ENCODE measurements at places on chromosomes 1 and 21.

DNA sequence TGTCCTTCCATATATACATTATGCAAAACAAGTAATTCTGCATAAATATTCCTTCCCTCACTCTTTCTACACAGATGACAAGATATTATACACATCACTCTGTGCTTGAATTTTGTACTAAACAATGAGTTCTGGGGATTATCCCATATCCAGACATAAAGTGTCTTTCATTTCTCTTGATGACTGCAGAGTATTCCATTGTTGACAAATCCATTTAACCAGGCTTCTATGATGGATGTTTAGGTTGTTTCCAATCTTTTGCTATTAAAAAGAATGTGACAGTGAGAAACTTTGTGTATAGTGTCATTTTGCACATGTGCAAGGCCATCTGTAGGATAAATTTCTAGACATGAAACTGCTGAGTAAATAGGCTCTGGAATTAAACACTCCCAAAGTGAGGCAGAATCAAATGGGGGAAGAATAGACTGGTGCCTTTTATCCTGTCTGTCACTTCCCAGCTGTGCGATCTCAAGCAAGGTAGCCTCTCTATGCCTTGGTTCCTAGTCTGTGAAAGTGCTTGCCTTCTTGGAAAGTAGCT, 29.9 kb upstream of the ATP2B4 start:
- DNase-seq, result no peak

- peak; percentile 40 for DNase-seq
These were observed 61.3 kb downstream of the RAP1GAP start for GRCh38 chr1:21607549-21608529.

DNA sequence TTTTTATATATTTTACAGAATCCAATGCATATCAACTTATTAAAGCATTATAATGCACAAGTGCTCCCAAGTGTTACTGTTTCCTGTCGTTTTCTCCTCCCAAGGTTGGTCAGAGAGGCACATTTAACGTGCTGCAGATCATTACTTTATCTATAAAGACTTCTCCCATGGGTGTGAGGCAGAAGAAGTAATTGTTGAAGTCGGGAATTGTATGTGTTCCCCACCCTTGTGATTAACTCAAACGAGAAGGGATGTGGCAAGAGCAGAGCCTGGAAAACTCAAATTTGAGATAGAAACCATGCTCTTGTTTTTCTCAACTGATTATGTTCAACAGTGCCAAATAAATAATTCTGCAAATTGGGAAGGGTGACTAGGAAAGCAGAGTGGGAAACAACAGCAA, 412.5 kb upstream of the ADAMTS5 start:
- DNase-seq, result no peak

DNA sequence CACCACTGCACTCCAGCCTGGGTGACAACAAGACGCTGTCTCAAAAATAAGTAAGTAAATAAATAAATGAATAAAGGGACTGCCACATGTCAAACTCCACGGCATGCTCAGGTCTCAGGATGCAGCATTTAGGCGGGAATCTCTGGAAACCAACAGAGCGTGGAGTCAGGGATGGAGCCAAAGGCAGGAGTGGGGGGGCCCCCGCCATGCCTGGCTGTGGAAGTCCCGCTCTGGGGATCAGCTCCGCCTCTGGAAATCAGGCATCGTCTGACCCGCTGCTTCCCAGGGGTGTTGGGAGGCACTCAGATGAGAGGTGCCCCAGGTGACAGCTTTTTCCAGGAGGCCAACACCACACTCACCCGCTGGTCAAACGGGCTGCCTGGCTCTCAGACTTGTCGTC, 20.2 kb downstream of the KIF17 start:
- DNase-seq, result no peak

DNA sequence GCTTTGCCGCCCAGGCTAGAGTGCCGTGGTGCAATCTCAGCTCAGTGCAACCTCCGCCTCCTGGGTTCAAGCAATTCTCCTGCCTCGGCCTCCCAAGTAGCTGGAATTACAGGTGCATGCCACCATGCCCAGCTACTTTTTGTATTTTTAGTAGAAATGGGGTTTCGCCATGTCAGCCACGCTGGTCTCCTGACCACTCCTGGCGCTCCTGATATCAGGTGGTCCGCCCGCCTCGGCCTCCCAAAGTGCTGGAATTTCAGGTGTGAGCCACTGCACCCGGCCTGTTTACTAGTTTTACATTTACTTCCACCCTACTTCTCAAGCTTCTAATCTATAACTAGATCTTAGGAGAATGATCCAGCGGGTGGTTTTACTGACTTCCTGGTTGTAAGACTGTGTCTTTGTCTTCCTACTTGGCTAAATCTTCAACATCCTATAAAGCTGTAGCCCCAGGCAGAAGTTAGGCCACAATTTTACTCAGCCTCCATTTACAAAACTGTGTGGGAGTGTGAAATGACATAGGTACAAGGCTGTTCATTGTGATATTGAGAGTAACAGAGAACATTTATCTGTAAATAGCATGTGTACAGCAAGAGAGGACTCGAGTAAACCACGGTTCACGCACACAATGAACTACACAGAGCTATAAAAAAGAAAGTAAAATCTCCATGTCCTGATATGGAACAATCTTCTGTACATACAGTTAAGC, 9.6 kb upstream of the POU2F1 start:
- DNase-seq, result no peak

- DNase-seq, result no peak
These were observed 30.2 kb downstream of the PGBD5 start for GRCh38 chr1:230395932-230396331.

GRCh38 chr1:100746542-100746932, 27.0 kb downstream of the VCAM1 start:
- no peak for DNase-seq

DNA sequence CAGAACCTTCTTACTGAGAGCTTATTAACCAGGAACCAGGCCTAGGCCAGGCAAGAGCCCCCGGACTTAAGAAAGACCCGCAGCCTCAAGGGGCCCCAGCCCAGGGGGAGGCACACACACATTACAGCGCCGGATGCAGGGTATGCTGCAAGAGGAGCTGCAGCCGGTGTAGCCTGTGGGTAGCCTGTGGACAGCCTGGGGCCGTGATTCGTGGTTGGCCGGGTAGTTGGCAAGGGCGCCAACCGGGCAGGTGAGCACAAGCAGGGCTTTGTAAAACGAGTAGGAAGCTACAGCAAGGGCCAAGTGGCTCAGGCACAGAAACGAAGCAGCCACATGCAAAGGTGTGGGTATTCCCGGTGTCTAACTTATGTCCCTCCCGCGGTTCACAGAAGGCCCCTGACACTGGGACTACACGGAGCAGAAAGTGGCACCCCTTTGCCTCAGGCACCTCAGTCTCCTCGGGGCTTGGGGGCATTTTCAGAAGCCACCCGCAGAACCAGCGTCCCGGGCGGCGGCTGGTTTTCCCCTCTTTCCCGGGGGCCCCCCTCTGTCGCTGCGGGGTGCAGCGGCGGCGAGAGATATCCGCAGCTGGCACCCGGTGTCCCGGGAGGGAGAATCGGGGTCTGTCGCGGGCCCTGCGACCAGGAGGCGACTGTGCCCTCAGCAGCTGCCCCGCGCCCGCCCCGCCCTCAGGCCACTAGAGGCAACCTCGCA, 40.8 kb downstream of the KIAA1614 start:
- DNase-seq, result no peak

DNA sequence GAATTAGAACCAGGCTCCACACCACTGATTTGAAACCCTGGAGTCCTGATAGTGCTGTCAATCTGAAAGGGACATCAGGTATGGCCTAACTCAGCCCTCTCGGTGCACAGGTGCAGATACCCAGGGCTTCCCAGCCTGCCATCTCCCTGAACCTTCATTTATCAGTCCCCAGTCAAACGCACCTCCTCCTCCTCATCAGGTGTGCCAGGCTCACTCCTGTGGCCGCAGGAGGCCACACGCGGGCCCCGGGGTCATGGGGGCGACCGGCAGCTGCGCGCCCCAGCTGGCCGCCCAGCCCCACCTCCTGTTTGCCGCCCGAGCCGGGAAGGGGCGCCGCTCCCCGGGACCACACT, 572 bp downstream of the FUCA1 start:
- DNase-seq, result no peak
